ENCODE measurements at places on chromosomes 1 and 21. TPM values are rescaled to one million over a fixed set of nuclear protein-coding genes. Genes with fewer than 3 reads are reported as not detected.

Gene PLEKHN1
- not detected for total RNA-seq

Gene RAB25
- total RNA-seq, result 2.4 TPM

Gene RNF186
- total RNA-seq, result not detected

Gene TSPEAR
- not detected for total RNA-seq

Gene OR6N1
- total RNA-seq, result not detected

GRCh38 chr1:103517380-103518047 is 8.0 kb upstream of the RNPC3 start:
- H3K27ac ChIP-seq, result no peak overlapping the region
- DNase-seq, result no peak
- no peaks in the 10 kb centered on the region for H3K27me3 ChIP-seq
- no peaks in the 10 kb centered on the region for H3K36me3 ChIP-seq
- H3K4me1 ChIP-seq, result no peaks in the 10 kb centered on the region

GRCh38 chr1:111739925-111740765 is 950 bp upstream of the INKA2 start:
- no peaks in the 10 kb centered on the region for H3K36me3 ChIP-seq
- DNase-seq, result peak; percentile 96
- peak overlapping the region; percentile 57 for H3K4me3 ChIP-seq
- H3K27me3 ChIP-seq, result peaks cover 18% of the 10 kb centered on the region

GRCh38 chr1:50491142-50491541 is 67.9 kb upstream of the DMRTA2 start:
- H3K4me3 ChIP-seq, result no peak overlapping the region
- no peaks in the 10 kb centered on the region for H3K4me1 ChIP-seq
- DNase-seq, result no peak
- H3K27me3 ChIP-seq, result no peaks in the 10 kb centered on the region
- no peaks in the 10 kb centered on the region for H3K36me3 ChIP-seq
- no peak overlapping the region for H3K27ac ChIP-seq

DNA sequence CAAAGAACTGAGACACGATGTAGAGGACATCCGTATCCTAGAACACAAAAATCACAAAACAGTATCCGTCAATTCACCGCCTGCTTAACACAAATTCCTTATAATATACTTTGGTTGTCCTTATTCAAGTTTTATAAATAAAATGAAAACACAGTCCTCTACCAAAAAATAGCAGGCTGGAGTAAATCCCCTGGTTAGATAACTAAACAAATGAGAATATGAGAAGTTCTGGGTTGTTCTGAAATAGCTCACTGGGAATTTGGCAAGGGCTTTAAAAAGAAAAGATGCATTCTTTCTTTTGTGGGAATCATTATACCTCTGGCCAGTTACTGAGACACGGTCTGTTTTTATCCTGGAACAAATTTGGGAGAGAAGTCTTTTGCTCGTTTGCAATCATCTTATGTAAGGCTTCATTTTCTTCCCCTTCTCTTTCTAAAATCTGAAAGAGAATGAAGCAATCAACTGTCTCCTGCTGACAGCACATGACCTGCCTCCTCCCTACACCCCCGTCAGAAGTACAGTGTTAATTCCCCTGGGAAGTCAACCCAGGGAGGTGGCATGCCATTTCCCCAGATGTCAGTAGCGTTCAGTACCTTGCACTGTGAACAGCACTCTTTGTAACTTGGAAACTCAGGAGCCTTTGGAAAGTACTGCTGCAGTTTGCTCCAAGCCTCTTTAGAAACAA is 37.1 kb upstream of the RAP1GAP start:
- peaks cover 28% of the 10 kb centered on the region for H3K4me1 ChIP-seq
- peak; percentile 71 for DNase-seq
- H3K36me3 ChIP-seq, result no peaks in the 10 kb centered on the region
- H3K4me3 ChIP-seq, result no peak overlapping the region
- H3K27me3 ChIP-seq, result no peaks in the 10 kb centered on the region
- peak overlapping the region; percentile 82 for H3K27ac ChIP-seq

- H3K36me3 ChIP-seq, result no peaks in the 10 kb centered on the region
- peaks cover 14% of the 10 kb centered on the region for H3K4me1 ChIP-seq
- H3K27me3 ChIP-seq, result no peaks in the 10 kb centered on the region
- no peak overlapping the region for H3K27ac ChIP-seq
- no peak for DNase-seq
Measured at GRCh38 chr1:159868766-159869165, 6.3 kb upstream of the VSIG8 start.

- H3K27me3 ChIP-seq, result no peaks in the 10 kb centered on the region
- no peaks in the 10 kb centered on the region for H3K4me1 ChIP-seq
- DNase-seq, result no peak
Measured at GRCh38 chr1:26122988-26123973, 11.7 kb downstream of the PDIK1L start.

DNA sequence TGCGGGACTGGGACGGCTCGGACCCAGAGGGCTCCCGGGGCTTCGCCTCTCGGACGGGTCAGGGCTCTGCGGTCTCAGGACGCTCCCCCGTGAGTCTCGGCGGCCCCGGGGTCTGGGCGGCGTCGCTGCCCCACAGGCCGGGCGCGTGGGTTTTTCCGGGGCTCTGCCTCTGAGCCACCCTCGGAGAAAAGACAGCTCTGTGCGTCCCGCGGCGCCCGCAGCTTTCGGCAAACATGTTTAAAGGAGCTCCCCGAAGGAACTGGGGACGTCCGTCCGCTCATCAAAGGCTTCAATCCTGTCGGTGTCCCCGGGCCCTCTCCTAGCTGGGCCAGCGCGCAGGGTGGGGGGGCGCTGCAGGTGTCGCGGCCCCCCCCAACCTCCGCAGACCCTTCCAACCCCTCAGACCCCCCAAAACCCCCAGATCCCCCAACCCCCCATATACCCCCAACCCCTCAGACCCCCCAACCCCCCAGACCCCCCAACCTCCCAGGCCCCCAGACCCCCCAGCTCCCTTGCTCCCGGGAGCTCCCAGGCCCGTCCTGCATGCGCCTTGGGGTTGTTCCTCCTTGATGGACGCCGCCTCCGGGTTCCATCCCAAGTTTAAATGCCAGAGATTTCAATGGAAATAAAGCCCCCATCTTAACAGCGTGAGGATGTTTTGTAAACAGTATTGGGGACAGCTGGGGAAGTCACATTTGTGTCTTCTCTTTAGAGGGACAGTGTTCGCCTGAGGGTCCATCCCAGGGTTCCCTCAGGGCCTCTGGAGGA is 996 bp upstream of the C1orf159 start:
- H3K27ac ChIP-seq, result no peak overlapping the region
- no peaks in the 10 kb centered on the region for H3K36me3 ChIP-seq
- peaks cover 6% of the 10 kb centered on the region for H3K4me1 ChIP-seq
- peak; percentile 54 for DNase-seq
- H3K27me3 ChIP-seq, result peaks cover 44% of the 10 kb centered on the region

- no peaks in the 10 kb centered on the region for H3K27me3 ChIP-seq
- H3K27ac ChIP-seq, result no peak overlapping the region
- no peak for DNase-seq
- H3K4me1 ChIP-seq, result no peaks in the 10 kb centered on the region
- H3K36me3 ChIP-seq, result peaks cover 5% of the 10 kb centered on the region
Measured at GRCh38 chr1:178470411-178470960, 26.3 kb downstream of the CLEC20A start.

GRCh38 chr1:89839516-89839915 is 18.7 kb downstream of the LRRC8D start:
- H3K4me3 ChIP-seq, result no peak overlapping the region
- peaks cover 27% of the 10 kb centered on the region for H3K4me1 ChIP-seq
- no peak overlapping the region for H3K27ac ChIP-seq
- no peak for DNase-seq
- no peaks in the 10 kb centered on the region for H3K36me3 ChIP-seq
- no peaks in the 10 kb centered on the region for H3K27me3 ChIP-seq

DNA sequence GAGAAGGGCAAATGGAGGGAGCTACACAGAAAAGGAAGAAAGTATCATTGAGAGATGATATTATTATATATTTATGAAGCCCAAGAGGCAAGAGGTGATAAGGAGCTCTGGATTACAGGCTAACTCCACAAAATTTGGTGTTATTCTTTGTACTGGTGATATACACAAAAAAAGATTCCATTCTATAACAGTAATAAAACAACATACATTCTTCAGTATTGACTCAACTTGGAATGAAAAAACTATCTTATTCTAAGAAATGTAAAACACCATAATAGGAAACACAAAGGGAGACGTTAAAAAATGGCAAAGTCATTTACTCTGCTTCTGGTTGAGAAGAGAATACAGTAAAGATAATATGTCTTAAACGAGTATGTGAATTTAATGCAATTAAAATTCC is 99.4 kb downstream of the TEX35 start:
- H3K4me3 ChIP-seq, result no peak overlapping the region
- no peaks in the 10 kb centered on the region for H3K4me1 ChIP-seq
- no peak for DNase-seq
- no peaks in the 10 kb centered on the region for H3K36me3 ChIP-seq
- no peaks in the 10 kb centered on the region for H3K27me3 ChIP-seq
- H3K27ac ChIP-seq, result no peak overlapping the region

DNA sequence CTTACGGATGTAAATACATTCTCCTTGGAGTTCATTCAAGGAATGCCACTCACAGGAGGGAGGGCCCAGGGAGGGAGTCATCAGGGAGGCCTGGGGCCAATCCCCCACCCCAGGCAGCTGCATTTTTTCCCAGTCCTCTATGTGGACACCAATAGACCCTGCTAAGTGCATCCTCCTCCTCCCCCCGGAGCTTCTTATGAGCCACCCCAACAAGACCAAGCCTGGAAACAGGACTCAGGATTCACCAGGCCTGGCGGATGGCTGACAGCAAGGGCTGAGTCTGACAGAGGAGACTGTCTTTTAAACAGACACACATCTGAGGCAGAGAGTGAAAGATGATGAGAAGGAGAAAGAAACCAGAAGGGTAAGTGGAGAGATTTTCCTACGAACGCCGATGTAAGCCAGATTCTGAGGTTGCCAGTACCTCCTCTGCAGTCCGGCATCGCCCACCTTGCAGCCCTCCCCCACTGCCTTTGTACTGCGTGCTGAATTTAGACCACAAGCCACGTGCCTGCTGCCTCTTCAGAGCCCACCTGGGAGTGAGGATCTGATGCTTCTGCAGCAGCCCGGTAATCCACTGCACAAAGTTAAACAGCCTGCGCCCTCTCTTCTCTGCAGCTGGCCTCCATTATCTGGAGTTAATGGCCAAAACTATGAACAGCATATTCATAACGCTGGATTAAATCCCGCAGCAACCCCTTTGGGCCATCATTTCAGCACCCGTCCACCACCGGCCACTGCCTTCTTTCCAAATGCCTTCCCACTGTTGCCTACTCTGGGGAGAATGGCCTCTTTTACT is 17.6 kb upstream of the SFPQ start:
- no peak overlapping the region for H3K27ac ChIP-seq
- H3K4me3 ChIP-seq, result no peak overlapping the region
- H3K36me3 ChIP-seq, result no peaks in the 10 kb centered on the region
- no peaks in the 10 kb centered on the region for H3K27me3 ChIP-seq
- H3K4me1 ChIP-seq, result peaks cover 16% of the 10 kb centered on the region
- peak; percentile 65 for DNase-seq

- H3K27me3 ChIP-seq, result no peaks in the 10 kb centered on the region
- no peaks in the 10 kb centered on the region for H3K4me1 ChIP-seq
- no peak overlapping the region for H3K4me3 ChIP-seq
- DNase-seq, result no peak
- no peak overlapping the region for H3K27ac ChIP-seq
Measured at GRCh38 chr1:193787061-193787460, 600.6 kb upstream of the B3GALT2 start.

DNA sequence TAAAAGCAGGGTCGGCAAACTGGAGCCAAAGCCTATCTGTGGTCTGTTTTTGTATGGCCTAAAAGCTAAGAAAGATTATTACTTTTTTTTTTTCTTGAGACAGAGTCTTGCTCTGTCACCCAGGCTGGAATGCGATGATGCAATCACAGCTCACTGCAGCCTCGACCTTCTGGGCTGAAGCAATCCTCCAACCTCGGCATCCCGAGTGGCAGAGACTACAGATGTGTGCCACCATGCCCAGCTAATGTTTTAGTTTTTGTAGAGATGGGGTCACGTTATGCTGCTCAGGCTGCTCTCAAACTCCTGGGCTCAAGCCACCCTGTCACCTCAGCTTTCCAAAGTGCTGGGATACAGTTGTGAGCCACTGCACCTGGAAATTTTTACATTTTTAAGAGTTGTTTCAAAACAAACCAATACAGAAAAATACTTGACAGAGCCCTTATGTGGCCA is 6.5 kb upstream of the GLRX2 start:
- peak; percentile 16 for DNase-seq
- H3K4me3 ChIP-seq, result no peak overlapping the region
- H3K27me3 ChIP-seq, result no peaks in the 10 kb centered on the region
- H3K27ac ChIP-seq, result no peak overlapping the region
- H3K36me3 ChIP-seq, result no peaks in the 10 kb centered on the region

GRCh38 chr1:58422436-58422835 is 124.1 kb downstream of the OMA1 start:
- H3K27me3 ChIP-seq, result no peaks in the 10 kb centered on the region
- no peak overlapping the region for H3K27ac ChIP-seq
- H3K4me3 ChIP-seq, result no peak overlapping the region
- no peak for DNase-seq
- H3K36me3 ChIP-seq, result no peaks in the 10 kb centered on the region

DNA sequence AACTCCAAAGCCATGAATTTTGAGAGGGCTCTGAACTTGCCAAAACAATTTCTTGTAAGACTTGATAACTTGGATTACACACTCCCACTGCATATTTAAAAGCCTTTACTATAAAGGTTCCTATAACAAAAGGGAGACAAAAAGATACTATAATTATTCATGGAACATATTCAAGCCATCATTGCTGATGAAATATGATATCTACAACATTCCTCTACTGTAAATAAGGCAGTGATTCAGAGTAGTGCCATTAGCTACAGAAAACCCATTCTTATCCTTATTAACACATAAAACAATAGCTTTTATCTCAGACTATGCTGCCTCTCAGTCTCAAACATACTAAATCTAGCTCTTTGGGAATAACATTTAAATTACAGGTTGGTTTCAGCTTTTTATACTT is 675.5 kb upstream of the CXADR start:
- H3K4me3 ChIP-seq, result no peak overlapping the region
- no peak for DNase-seq
- H3K36me3 ChIP-seq, result no peaks in the 10 kb centered on the region
- H3K27me3 ChIP-seq, result no peaks in the 10 kb centered on the region

DNA sequence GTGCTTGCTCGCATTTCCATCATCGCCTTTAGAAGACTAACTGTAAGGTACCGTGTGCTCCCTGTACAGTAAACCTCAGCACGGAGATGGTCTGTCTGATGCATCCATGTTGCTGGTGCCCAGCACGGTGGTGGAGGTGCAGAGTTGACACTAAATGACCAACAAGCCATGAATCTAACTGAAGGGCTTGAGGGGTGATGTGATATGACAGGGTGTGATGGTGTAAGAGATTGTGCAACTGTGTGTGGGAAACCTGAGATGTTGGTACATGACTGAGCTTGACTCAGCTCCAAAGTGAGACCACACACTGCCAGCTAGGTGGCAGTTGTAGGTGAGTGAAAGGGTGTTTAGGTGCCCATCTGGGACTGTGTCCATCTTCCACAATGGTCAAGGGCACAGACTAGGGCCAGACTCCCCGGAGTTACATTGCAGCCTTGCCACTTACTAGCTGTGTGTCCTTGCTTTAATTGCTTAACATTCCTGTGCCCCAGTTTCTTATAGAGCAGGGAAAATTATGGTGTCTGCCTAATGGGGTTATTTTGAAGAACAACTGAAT is 21.4 kb downstream of the SLC2A1 start:
- H3K27me3 ChIP-seq, result no peaks in the 10 kb centered on the region
- H3K4me3 ChIP-seq, result no peak overlapping the region
- H3K36me3 ChIP-seq, result peaks cover 10% of the 10 kb centered on the region
- peaks cover 12% of the 10 kb centered on the region for H3K4me1 ChIP-seq
- no peak for DNase-seq
